Stimulated activated CD8-positive, alpha-beta memory T cell treated with anti-CD3 and anti-CD28 coated beads, Interleukin-4, amount 100 ng/mL, for 4 hours (primary cell): ENCODE measurements at places on chromosomes 5 and 9.

GRCh38 chr9:17630531-17630949 is 51.7 kb downstream of the SH3GL2 start:
- no peak for DNase-seq

DNA sequence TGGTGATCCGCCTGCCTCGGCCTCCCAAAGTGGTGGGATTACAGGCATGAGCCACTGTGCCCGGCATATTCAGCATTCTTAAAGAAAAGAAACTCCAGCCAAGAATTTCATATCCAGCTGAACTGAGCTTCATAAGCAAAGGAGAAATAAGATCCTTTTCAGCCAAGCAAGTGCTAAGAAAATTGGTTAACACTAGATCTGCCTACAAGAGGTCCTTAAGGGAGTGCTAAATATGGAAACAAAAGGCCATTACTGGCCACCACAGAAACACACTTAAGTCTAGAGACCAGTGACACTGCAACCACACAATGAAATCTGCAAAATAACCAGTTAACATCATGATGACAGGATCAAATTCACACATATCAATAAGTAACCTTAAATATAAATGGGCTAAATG is 331.5 kb downstream of the MAN2A1 start:
- no peak for DNase-seq

DNA sequence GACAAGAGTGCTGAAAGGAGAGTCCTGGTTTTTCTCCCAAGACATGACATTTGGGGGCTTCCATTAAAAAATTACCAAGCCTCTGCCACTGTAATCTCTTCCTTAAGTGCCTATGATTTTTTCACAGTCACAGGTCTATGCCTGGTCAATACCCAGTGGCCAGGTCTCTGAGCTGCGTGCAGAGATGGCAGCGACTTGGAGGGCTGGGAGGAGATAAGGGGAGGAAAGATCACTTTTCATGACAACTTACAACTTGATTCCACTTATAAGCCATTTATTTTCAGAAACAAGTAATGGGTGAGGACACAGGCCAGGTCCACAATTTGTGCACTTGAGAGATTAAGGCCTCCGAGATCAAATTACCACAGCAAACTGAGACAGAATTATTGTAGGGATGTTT is 1.9 kb upstream of the PCDHAC2 start:
- DNase-seq: no peak

DNA sequence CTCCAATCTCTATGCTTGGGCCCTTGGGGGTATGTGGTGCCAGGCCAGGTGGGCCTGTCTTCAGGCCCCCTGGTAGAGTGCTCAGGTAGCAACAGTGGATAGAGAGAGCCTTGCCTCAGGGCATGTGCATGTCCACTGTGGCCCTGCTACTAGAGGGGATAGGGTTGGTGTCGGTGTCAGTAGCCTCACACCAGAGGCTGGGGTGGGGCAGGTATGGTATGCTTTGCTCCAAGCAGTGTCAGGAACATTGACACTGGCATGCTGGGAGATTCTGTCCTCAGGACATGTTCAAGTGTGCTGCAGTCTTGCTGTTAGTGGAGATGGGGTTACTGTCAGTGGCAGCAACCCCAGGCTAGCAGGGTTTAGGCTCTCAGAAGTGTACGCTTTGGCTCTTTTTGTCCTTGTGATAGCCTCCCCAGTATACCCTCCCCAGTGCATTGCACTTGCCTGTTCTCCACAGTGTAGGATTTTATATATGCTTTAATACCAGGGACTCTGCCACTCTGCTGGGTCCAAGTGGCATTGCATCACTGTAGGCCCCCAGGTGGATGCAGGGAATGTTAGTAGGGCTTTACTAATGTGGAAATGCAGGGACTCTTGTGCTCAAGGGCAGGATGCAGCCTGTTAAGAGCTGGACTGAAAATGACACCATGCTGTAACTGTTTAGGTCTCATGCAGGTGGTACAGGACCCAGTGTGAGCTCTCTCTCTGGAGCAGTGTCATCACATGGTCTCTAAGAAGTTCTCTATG is 21.6 kb downstream of the RIC1 start:
- DNase-seq: no peak

DNA sequence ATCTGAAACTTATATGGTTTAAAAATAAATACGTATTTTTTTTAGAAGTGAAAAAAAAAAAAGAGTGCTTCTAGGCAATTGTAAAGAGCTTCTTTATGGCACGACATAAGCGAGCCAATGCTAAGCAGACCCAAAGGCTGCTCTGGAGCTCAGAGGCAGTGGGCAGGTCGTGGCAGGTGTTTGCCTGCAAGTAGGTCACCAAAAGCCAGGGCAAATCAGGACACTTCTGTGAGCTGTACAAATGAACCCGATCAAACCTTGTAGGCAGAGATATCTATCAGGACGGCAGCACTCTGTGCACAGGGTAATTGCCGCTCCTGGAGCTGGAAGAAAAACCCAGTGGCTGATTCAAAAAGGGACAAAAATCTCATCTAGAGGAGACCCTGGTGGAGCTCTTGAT is 75.9 kb downstream of the IRX2 start:
- DNase-seq: no peak

DNA sequence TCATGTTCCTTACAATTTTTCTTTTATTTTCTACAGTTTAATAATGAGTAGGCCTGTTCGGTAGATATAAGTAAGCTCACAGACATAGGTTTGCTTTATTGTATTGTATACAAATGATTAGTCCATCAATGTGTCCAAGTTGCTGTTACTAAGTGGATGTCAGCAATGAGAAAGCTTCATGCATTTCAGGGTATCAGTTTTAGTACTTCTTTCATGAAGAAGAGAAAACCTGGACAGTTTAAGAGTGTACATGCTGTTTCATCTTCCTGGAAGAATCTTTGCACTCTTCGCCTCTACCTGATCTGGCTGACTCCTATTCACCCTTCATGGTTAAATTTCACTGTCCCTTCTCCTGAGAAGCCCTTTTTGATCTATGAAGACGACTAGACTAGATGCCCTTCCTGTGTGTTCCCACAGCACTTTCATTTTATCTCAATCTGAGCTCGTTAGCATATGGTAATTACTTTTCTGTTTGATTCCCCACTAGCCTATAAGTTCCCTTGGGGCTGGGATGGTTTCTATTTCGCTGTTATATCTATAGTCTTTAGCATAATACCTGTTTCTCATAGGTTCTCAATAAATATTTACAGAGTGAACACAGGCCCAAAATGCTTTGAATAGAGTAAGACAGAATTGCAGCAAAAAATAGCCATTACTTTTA is 70.7 kb downstream of the CETN3 start:
- DNase-seq: no peak

GRCh38 chr9:100601216-100601615 is 23.3 kb downstream of the CAVIN4 start:
- no peak for DNase-seq

GRCh38 chr5:18305288-18305924 is 671.1 kb downstream of the TAF11L14 start:
- no peak for DNase-seq
